Nucleus accumbens (tissue), 56 donors: ENCODE measurements at places on chromosomes 7 and 10.

- DNase-seq, result no peak
These were observed 20.1 kb downstream of the IFIT3 start for GRCh38 chr10:89347701-89348457.

- DNase-seq, result no peak
These were observed 26.9 kb upstream of the NRBF2 start for GRCh38 chr10:63106111-63106755.

DNA sequence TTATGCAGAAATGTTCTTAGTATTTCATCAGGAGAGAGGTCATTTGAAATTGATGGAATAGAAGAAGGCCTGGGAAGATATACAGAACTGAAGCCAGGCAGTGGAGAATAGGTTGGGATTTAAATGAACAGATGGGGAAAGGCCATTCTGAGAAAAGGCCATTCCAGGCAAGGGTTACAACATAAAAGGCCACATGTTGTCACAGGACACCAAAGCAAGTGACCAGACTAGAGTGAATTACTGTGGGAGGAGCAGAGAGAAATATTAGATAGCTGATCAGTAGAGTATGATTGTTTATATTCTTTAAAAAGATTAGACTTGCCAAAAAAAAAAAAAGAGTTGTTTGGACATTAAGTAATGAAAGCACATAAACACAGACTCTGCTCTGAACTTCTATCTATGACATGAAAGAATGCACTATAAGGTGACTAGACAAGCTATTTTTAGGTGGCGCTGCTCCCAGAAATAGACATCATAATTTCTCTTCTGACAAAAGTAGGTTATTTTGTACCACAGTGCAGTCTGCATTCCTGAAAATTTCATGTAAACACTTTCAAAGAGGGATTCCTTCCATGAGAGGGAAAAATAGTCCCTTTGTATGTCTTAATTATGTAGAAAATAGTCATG lies 55.2 kb upstream of the DKK1 start:
- no peak for DNase-seq

- no peak for DNase-seq
These were observed 544.2 kb upstream of the GALNT17 start for GRCh38 chr7:70587739-70588138.

DNA sequence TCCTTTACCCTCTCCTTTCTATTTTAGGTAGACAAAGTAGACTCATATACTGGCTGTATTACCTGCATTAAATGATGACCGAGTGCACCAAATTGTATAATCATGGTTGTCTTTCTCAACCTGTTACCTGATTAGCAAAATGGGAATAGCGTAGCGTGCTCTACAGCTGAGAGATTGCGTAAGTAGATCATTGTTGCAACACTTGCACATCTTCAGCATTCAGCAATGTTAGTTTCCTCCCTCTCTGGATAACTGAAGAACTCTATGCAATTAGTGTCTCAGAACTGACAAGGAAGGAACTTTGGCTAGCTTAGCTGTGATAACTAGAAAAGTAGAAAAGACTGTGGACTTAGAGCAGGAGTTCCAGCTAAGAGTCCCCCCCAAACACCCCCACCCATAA lies 787.4 kb downstream of the PHTF2 start:
- no peak for DNase-seq

DNA sequence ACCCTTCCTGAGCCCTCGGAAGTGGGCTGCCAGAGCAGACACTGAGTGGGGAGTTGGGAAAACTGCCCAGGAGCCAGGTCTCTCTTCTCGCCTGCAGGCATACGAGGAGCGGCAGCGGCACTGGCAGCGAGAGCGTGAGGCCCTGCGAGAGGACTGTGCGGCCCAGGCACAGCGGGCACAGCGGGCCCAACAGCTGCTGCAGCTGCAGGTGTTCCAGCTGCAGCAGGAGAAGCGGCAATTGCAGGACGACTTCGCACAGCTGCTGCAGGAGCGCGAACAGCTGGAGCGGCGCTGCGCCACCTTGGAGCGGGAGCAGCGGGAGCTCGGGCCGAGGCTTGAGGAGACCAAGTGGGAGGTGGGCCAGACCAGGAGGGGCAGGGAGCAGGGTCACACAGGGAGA lies 5.8 kb downstream of the LZTS2 start:
- no peak for DNase-seq

GRCh38 chr10:58608826-58609531 lies 96.3 kb downstream of the BICC1 start:
- DNase-seq, result no peak

GRCh38 chr10:7866176-7866575 lies 47.9 kb downstream of the TAF3 start:
- DNase-seq, result no peak

DNA sequence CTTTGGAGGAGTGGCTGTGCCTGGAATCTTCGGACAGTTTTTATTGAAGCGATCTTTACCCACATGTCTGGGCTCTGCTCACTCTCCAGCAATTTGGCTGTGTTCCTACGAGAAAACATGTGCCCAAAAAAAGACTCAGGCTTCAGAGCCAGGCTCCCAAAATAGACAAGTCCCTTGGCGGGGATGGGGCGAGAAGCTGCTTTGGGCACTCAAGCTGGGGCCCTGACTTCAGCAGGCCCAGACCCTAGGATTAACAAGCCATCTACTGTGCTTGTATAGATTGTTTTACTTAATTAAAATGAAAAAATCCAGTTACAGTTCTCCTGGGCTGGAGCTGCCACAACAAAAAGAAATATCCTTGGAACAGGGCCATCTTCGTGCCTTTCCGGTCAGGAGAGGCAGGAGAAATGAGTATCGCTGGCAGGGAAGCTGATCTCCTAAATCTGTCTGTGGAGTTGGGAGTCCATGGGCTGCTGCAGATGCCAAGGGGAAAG lies 51.4 kb upstream of the PDCD4 start:
- no peak for DNase-seq

DNA sequence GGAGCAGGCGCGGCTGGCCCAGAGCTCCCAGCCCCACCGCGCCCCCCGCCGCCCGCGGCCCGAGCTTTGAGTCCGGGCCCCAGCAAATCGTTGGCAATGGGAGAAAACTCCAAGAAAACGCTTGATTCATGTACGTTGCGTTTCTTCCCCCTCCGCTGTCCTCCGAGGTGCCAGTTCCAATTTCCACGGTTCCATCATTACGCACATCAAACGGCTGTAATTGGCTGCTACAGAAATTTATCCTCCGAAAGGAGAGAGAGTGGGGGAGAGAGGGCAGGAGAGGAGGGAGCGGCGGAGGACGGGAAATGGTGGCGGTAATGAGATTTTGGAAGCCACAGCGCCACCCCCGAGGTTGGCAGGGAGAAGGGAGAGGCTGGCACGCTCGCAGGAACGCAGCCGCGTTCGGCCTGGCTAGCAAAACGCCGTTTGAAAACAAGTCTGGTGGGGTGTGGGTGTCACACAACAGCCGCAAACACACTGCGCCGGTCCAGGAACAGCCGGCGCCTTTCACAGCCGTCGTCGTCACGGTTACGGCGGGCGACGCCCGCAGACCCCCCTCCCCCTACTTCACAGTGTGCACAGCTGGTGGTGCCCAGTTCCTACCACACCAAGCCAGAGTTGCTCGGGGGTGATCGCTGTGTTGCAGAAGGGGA lies 57.5 kb downstream of the UNCX start:
- DNase-seq, result peak; percentile 56

- no peak for DNase-seq
These were observed 102.8 kb downstream of the PLPP4 start for GRCh38 chr10:120559800-120560199.

- DNase-seq, result no peak
These were observed 918 bp downstream of the NET1 start for GRCh38 chr10:5413012-5413938.

GRCh38 chr7:133510326-133511055 lies 257.6 kb downstream of the EXOC4 start:
- no peak for DNase-seq

DNA sequence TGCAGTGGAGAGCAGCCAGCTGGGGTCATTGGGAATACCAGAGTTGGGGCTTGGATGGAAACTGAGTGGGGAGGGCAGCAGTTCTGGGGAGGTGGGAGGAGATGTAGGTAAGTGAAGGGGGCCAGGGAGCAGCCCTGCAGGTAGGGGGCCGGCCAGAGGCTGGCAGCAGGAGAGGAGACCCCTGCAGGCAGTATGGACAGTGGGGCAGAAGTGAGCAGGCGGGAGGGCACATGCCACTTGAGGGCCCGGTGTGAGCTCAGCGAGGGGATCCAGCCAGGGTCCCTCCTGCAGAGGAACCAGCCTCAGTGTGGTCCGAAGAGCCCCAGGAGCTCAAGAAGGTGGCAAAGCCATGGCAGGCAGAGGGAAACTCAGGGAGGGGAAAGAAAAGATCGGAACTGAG lies 75.4 kb downstream of the WDR11 start:
- DNase-seq, result no peak

- DNase-seq, result no peak
These were observed 90.8 kb downstream of the CPXM2 start for GRCh38 chr10:123800821-123801220.

- no peak for DNase-seq
These were observed 150.1 kb downstream of the PLPP4 start for GRCh38 chr10:120607016-120607709.

DNA sequence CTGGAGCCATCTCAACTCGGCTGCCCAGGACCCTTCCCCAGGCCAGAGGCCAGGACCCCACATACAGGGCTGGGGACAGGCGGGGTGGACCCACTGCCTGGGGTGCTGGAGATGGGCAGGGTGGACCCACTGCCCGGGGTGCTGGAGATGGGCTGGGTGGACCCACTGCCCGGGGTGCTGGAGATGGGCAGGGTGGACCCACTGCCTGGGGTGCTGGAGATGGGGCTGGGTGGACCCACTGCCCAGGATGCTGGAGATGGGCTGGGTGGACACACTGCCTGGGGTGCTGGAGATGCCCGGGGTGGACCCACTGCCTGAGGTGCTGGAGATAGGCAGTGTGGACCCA lies 32.4 kb upstream of the FOXL3 start:
- no peak for DNase-seq

DNA sequence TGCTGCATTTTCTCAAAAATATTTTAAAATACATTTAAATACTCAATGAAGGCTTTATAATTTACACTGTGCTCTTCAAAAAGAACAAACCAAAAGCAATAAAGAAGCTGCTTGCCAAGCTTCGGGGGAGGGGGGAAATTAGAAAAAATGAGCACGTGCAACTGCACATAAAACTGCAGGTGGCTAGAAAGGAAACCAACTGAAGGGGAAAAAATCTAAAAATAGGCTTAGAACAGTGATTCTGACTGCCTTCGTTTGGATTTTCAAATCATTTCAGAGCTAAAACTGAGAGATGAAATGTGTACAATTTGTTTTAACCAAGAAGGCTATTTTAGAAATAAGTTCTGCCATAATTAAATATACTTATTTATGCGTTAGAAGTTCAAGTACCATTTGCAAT lies 61.4 kb downstream of the ABI1 start:
- no peak for DNase-seq

GRCh38 chr7:99601656-99602310 lies 3.7 kb downstream of the TMEM225B start:
- DNase-seq, result no peak

GRCh38 chr10:15265056-15265455 lies 96.6 kb upstream of the NMT2 start:
- DNase-seq, result no peak

- DNase-seq, result no peak
These were observed 59.7 kb downstream of the PHTF2 start for GRCh38 chr7:77858278-77858677.

GRCh38 chr7:48563334-48563733 lies 361.0 kb upstream of the CDC14C start:
- DNase-seq, result no peak

DNA sequence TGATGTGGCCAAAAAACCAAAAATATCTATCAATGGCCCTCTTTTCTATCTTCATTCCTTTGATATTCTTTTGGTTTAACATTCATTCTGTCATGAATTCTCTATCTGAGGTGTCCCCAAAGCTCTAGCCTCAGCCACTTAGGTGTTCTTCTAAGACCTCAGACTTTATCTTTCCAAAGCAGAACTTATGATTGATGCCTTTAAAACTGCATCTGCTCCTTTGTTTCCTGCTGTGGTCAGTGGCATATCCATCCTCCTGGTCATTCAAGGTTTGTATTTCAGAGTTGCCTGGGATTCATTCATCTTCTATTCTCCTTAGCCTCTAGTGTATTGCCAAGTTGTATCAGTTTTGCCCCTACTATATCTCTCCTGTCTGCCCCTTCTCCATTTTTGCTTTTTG lies 30.6 kb downstream of the FHIP2A start:
- no peak for DNase-seq

DNA sequence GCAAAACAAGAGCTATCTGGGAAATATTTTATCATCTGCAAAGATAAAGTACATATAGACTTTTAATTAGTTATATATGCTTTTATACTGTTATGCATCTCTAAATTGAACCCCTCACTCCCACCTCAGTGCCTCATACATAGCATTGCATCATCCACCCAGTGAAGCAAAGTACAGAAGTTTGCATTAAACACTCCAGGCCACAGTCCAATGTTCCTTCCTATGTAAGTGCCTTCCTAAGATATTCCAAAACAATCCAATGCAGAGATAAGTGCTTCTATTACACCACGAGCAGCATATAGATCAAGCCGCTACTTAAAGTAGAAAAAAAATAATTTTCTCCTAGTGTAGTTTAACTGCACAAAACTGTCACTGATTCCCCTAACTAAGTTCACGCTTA lies 3.4 kb downstream of the CPXM2 start:
- no peak for DNase-seq

DNA sequence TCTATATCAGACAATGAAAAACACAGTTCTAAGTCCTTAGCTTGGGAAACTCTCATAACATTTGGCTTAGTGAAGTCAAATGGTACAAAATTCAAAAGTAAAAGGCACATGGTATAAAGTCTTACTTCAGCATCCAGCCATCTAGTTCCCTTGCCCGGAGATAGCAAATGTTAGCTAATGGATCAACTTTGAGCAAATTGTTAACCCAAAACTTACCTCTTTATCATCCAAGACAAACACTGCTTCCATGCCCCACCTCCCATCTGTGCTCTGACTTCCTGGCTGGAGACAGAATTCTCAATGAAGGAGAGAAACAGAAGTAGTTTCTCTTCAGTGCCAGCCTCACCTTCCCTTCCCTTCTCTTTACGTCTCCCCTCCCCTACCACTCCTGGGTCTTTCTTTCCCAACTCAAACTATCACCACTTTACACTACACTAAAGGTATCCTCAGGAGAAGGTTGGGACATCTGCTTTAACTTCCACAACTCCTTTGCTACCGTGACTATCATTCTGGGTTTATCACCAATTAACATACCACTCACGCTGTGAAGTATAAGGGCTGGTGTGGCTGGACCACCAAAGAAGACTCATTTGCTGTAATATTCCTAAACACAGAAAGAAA lies 21.2 kb upstream of the ZNRF2 start:
- DNase-seq, result no peak

DNA sequence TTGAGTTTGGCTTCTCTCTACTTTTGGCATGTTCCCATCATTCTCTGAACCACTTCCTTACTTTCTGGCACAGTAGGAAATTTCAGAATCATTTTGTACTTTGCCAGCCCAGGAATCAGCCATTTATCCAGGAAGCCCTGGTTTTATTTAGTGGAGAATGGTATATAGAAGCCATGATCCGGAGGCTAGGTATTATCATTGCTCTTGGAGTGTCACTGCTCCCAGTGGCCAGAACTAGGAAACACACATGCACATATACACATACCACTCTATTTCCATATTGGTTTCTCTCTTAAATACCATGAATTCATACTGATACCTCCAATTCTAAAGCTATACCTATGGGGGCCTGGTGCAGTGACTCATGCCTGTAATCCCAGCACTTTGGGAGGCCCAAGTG lies 36.3 kb downstream of the SUFU start:
- no peak for DNase-seq
